ENCODE measurements at places on chromosomes 2 and 18.

- no peak for DNase-seq
Measured at GRCh38 chr18:10131460-10132395, 217.9 kb downstream of the VAPA start.

DNA sequence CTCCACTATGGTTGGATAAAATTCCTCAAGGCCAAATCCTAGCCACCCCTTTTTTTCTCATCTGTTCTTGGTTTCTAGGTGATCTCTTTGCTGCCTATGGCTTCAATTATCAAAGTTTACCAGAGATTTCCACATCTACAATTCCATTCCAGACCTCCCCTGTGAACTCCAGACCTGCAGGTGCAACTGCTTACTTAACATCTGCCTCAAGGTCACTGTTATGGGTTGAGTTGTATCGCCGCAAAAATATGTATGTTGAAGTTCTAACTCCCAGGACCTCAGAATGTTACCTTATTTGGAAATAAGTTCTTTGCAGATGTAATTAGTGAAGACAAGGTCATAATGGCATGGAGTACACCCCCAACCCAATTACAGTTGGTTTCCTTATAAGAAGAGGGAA lies 60.4 kb upstream of the SOS1 start:
- DNase-seq: no peak

- no peak for DNase-seq
Measured at GRCh38 chr2:78549766-78550165, 475.7 kb upstream of the REG3G start.

DNA sequence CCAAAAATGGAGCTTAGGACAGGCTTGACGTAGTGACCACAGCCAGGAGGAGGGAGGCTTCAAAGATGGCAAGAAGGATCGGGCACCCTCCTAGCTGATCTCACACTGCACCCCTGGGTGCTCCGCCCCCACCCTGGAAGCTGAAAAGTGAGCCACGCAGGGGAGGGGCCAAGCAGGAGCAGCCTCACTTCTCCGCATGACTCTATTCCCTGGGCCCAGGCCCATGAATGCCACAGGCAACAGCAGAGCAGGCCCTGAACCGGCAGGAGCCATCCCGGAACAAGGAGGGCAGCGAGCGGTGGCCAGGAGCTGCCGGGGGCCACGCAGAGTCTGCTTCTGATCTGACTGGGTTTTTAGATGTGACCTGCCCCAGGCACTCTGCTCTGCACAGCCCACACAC lies 30.0 kb downstream of the BIN1 start:
- DNase-seq: no peak

DNA sequence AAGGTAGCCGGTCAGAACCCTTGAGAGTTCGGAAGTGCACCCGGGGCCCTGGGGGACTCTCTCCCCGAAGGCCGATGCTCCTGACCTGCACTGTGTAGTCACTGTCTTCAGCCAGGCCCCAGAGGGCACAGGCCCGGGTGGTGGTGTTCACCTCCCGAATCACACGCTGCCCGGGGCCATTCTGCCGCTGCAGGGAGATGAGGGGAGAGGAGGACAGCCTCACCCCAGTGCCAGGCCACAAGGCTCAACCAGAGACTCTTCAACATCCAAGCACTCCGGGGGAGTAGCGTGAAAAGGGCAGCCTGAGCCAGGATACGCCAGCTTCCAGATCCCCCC lies 1.1 kb downstream of the FNDC4 start:
- DNase-seq: no peak

GRCh38 chr2:233836359-233836758 lies 18.0 kb downstream of the HJURP start:
- no peak for DNase-seq

GRCh38 chr18:55794288-55795052 lies 206.5 kb upstream of the TCF4 start:
- DNase-seq: no peak

DNA sequence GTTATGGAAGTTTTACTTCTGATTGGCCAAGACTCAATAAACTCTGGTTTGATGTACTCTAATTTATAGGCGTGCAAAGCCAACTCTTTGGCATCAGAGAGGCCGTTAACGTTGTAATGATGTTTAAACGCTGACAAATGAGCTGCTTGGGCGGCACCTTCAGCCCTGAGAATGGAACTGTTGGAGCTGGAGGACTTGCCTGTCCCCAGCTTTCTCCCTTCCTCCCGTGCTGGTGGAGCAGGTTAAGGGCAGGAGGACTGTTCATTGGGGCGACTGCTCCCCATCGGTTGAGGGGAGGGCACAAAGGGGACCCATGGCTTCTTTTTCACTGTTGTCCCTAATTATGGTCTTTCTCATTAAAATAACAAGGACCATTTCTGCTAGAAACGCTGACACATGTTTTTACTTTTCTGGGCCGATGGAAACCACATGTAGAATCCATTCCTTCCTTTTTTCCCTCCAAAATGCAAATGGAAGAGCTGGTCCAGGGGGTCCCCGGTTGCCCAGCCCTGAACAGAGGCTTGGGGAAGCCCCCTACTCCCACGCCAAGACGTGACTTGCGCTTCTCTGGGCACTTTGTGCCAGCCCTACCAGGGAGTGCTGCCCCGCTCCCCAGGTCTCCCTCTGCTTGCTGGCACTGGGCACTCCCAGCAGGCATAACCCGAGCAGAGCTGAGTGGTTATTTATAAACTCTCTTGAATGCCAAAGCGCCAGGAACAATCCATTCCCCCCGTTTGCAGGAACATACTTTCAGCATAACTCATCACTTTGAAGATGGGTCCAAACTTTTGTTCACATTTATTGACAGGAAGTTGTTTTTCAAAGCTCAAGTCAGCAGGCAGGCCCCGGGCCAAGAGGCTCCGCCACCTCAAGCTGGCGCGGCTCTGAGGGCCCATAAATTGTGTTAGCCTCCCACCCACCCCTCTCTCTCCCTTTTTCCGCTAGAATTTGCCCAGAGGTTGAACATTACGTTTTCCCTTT lies 170.1 kb downstream of the ASB1 start:
- DNase-seq: no peak

GRCh38 chr2:201781557-201782051 lies 871 bp upstream of the ALS2 start:
- no peak for DNase-seq

DNA sequence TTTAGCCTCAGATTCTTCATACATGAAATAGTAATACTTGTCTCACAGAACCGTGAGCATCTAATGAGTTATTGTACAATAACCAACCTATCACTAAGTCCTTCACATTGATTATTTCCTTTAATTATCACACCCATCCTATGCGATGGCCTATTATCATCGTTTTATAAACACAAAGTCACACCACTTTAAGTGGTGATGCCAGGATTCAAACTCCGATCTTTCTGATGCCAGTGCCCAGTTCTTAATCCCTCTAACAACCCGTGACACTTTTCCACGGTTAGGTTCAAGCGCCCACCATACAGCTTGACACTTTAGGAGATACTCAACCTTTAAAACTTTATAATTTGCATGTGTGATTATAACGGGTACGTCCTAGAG lies 523 bp upstream of the ALMS1 start:
- DNase-seq: no peak

GRCh38 chr2:40201425-40201824 lies 250.5 kb downstream of the SLC8A1 start:
- DNase-seq: no peak

DNA sequence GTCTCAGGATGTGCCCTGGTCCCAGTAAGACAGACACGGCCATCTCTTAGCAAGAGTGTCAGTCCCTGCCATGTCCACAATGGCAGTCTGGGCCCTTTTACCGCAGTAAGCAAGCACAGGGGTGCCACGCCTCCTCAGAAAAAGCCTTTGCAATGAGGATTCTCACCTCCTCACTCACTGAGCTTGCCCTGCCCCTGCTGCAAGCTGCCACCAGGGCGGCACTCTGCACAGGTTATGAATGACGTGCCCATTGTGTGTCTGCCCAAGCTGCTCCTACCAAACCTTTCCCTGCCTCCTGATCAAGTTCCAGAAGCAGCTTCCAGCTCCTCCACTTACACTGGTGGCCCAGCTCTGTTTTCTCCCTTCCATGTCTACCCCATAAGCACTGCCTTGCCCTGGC lies 23.3 kb downstream of the ERCC3 start:
- no peak for DNase-seq

GRCh38 chr2:85584857-85585780 lies 888 bp downstream of the VAMP5 start:
- no peak for DNase-seq

- no peak for DNase-seq
Measured at GRCh38 chr2:109719871-109720270, 74.2 kb upstream of the RGPD5 start.

DNA sequence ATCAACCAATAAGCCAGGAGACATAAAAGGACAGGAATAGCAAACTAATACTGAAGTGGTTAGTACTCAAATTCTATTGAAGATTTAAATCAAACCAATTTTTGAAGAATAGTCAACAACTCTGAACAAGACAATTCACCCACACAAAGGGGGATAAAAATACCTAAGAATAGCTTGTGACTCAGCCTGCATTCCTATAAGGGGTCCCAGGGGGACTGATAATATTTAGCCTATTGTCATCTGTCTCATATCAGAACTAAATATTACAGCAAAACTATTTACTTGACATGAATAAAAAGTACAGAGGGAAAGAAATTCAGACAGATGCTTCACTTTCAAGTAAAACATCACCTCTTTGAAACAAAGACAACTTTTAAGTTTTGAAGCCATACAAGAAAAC lies 7.7 kb downstream of the ITSN2 start:
- no peak for DNase-seq

GRCh38 chr2:128366713-128367511 lies 48.2 kb upstream of the HS6ST1 start:
- no peak for DNase-seq

All from posterior cingulate gyrus (tissue), 11 donors.